ENCODE measurements at places on chromosomes 2 and 18.

GRCh38 chr2:8579485-8580085 lies 102.3 kb upstream of the ID2 start:
- no peak for DNase-seq

- peak; percentile 40 for DNase-seq
Measured at GRCh38 chr18:13035249-13035914, 44.2 kb downstream of the CEP192 start.

DNA sequence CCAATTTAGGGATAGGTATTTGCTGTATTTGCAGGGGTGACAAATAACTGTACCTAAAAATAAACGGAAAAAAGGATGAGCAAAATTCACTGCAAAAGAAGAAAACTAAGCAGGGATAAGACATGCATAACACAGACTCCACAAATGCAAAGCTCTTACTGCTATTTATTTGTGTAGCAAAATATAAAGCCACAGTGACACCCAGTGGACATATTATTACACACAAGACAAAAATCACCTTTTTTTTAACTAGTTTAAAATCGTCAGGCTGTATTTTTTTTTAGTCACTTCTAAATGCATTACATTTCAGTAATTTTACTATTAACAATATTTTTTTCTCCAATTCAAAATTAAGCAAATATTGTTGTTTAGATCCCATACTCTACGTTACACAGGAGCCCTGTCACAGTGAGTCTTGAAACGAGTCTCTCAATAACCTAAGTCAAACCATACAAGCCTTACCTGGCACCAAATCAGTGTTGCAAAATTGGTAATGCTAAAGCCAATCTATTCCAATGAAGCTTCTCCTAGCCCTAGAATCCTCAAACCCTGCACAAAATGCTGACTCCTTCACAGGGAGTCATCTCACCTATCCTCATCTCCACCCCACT lies 23.7 kb downstream of the METTL4 start:
- DNase-seq, result peak; percentile 65

GRCh38 chr18:8654503-8655451 lies 45.5 kb downstream of the RAB12 start:
- no peak for DNase-seq

GRCh38 chr2:29114946-29115609 lies at the start of gene CLIP4:
Gene CLIP4, plus strand, starts transcription at chr2:29115415. Its CDS starts 5,974 bp downstream, at chr2:29121389.
- peak; percentile 92 for DNase-seq

- no peak for DNase-seq
Measured at GRCh38 chr2:200180943-200181342, 125.5 kb upstream of the SPATS2L start.
